Melanocyte of skin (primary cell): ENCODE measurements at places on chromosomes 1 and 21. TPM values are rescaled to one million over a fixed set of nuclear protein-coding genes. Genes with fewer than 3 reads are reported as not detected.

The MCOLN2 gene
- 6.2 and 7.3 TPM in 2 replicates for total RNA-seq

The DNM3 gene
- total RNA-seq, result 8.2 and 8.3 TPM in 2 replicates

The SYT14 gene
- total RNA-seq, result 27.3 and 48.0 TPM in 2 replicates

The CROCC gene
- 16.9 and 22.5 TPM in 2 replicates for total RNA-seq

The LENEP gene
- total RNA-seq, result 0.36 and 1.0 TPM in 2 replicates

The TIMM17A gene
- 46.5 and 59.6 TPM in 2 replicates for total RNA-seq

The AGT gene
- 0.69 TPM in 1 of 2 replicates, not detected in the other for total RNA-seq

The CRP gene
- not detected in 2 replicates for total RNA-seq

The CDK11B gene
- 4.1 and 5.8 TPM in 2 replicates for total RNA-seq

The DNMT3L gene
- not detected in 2 replicates for total RNA-seq

The COL8A2 gene
- total RNA-seq, result under 0.01 and 0.15 TPM in 2 replicates

The EFNA1 gene
- 5.5 and 13.4 TPM in 2 replicates for total RNA-seq

The USH2A gene
- total RNA-seq, result 6.5 and 10.3 TPM in 2 replicates

The OR2G6 gene
- total RNA-seq, result not detected in 2 replicates

The ETS2 gene
- total RNA-seq, result 6.0 and 7.1 TPM in 2 replicates

The CTSE gene
- total RNA-seq, result 0.34 and 0.73 TPM in 2 replicates

The CCDC30 gene
- total RNA-seq, result 0.67 and 1.4 TPM in 2 replicates

The AMY1A gene
- not detected in 2 replicates for total RNA-seq

The SLC25A24 gene
- total RNA-seq, result 52.9 and 55.4 TPM in 2 replicates

The SPRR3 gene
- total RNA-seq, result not detected in 2 replicates

The CYP4A22 gene
- not detected in 2 replicates for total RNA-seq

The DHX9 gene
- 238 and 248 TPM in 2 replicates for total RNA-seq

The GPX7 gene
- total RNA-seq, result 14.8 and 20.0 TPM in 2 replicates

The OR2T35 gene
- not detected in 2 replicates for total RNA-seq

The CASZ1 gene
- total RNA-seq, result 0.31 and 0.33 TPM in 2 replicates

The RGS1 gene
- total RNA-seq, result 1.0 and 2.2 TPM in 2 replicates

The VN1R5 gene
- not detected in 2 replicates for total RNA-seq

The TNFAIP8L2 gene
- total RNA-seq, result not detected in 2 replicates

The TCHH gene
- not detected in 2 replicates for total RNA-seq

The CITED4 gene
- total RNA-seq, result 0.33 and 2.0 TPM in 2 replicates

The OR2L2 gene
- total RNA-seq, result under 0.01 TPM in 1 of 2 replicates, not detected in the other

The SRM gene
- total RNA-seq, result 32.0 and 34.2 TPM in 2 replicates

The KPRP gene
- not detected in 2 replicates for total RNA-seq

The DPH5 gene
- total RNA-seq, result 26.8 and 38.2 TPM in 2 replicates

The DNAJC28 gene
- total RNA-seq, result 1.00 and 2.3 TPM in 2 replicates

The DNAH14 gene
- 10.3 and 29.1 TPM in 2 replicates for total RNA-seq

The PAQR6 gene
- total RNA-seq, result 0.67 and 2.9 TPM in 2 replicates

The PAFAH2 gene
- 12.3 and 14.2 TPM in 2 replicates for total RNA-seq

The PPM1J gene
- 0.73 TPM in 1 of 2 replicates, not detected in the other for total RNA-seq

The SPATA21 gene
- total RNA-seq, result not detected in 2 replicates

The TTC13 gene
- total RNA-seq, result 10.2 and 11.4 TPM in 2 replicates

The TIAM1 gene
- 33.0 and 58.5 TPM in 2 replicates for total RNA-seq

The CFHR2 gene
- total RNA-seq, result not detected in 2 replicates

The CSMD2 gene
- under 0.01 TPM in 1 of 2 replicates, not detected in the other for total RNA-seq
